ENCODE measurements at places on chromosomes 7 and 10.

- no peak for DNase-seq
These were observed 21.5 kb downstream of the CLDN12 start for GRCh38 chr7:90424720-90425119.

DNA sequence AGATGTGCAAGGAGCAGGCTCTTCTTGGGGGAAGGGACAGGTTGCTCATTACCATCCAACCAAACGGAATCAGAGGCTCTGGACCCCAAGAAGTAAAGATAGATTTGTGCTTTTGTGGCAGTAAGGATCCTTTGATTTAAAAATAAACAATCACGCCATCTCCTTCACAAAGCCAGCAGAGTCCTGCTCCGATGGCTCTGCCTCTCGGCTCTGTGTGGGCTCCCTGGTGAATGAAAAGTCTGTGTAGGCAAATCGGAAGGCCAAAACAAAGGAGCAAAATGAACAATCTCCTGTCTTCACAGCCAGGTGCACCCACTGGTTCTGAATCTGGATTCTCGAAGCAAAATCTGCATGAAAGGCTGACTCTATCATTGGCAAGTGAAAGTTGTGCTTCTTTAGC lies 3.8 kb downstream of the PTPRN2 start:
- DNase-seq = no peak

DNA sequence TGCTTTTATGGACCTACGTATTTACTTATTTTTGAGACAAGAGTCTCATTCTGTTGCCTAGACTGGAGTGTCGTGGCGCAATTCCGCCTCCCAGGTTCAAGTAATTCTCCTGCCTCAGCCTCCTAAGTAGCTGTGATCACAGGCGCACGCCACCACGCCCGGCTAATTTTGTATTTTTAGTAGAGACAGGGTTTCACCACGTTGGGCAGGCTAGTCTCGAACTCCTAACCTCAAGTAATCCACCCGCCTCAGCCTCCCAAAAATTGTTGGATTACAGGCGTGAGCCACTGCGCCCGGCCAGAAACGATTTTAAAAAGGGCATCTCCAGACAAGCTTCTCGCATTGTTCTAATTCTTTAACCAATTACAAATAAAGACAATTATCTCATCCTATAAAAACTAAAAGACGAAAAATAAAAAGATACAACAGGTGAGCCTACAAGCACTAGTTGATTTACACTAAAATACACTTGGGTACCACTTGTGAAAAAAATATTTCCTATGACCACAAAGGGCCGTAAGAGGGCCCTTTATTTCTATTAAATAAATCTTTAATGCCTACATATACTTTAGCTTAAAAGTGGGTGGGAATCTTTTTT lies 2.4 kb downstream of the TRA2A start:
- no peak for DNase-seq

DNA sequence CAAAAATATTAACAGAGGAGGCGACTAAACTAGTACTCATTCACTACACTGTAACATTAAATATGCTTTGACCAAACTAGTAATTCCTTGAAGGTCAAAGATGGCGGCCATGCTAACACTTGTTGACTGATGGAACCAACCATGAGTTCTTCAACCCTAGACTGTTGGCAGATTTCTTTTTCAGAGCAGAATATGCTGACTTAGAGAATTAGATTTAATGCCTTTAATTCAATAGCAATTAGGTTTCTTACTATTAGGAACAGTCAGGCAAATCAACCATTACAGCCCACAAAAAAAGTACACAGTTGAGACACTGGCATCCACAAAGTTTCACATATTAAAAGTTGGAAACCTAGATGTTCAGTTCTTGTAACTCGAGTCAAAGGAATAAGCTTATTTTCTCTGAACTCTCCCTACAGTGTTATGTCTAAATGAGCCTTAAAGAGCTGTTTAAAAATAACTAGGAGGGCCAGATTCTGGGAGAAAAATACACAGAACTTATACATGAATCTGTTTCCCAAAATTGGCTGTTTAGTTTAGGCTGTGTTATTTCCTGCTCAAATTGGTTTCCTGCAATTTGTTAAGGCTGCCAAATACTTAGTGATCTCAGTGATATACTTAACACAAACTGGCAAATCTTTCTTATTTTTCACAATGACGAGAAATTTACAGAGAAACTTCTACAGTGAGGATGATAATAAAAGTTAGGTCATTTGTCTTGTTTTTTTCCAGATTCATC lies 17.6 kb downstream of the CHCHD3 start:
- DNase-seq = no peak

DNA sequence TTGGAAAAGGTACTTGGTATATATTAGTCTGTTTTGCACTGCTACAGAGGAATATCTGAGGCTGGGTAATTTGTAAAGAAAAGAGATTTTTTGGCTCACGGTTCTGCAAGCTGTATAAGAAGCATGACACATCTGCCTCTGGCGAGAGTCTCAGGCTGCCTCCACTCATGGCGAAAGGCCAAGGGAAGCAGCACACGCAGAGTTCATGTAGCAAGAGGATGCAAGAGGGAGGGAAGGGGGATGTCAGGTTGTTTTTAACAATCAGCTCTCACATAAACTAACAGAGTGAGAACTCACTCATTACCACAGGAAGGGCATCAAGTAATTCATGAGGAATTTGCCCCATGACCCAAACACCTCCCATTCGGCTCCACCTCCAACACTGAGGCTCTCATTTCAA lies 484.8 kb upstream of the DPP6 start:
- DNase-seq = no peak

DNA sequence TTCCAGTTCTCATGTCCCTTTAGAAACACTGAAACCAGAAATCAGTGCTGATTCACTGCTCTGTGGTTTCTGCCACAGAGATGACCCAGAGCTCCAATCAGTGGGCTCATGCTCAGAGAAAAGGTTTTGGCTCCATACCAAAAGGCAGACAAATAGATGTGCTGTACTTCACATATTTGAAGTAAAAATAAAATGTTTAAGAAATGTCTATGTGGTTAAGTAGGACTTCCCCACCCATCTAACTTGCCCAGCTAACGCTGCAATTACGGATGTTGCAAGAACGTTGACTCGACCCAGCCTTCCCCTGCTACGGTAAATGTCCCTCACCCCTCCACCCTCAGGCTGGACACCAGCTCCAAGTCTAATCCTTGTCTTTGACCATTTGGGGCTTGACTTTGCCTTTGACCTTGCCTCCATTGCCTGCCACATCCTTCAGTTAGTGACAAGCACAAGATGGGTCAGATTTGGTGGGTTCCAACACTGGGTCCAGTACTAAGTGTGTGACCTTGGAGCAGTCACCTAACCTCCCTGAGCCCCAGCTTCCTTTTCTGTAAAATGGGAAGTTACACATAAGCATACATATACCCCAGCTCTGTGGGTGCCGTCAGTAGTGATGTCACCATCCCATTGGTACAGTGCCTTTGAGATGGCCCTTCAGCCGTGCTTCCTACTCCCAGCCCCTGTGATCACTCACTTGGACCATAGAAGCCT lies 95.8 kb downstream of the CHST15 start:
- DNase-seq = no peak

- peak; percentile 31 for DNase-seq
These were observed 574.9 kb downstream of the GLRX3 start for GRCh38 chr10:130711072-130711471.

DNA sequence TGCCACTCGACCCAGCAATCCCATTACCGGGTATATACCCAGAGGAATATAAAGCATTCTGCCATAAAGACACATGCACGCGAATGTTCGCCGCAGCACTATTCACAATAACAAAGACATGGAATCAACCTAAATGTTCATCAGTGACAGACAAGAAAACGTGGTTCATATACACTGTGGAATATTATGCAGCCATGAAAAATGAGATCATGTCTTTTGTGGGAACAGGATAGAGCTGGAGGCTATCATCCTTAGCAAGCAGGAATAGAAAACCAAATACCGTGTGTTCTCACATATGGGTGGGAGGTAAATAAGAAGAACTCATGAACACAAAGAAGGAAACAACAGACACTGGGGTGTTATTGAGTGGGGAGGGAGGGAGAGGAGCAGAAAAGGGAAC lies 84.7 kb downstream of the SLC16A9 start:
- DNase-seq = no peak

DNA sequence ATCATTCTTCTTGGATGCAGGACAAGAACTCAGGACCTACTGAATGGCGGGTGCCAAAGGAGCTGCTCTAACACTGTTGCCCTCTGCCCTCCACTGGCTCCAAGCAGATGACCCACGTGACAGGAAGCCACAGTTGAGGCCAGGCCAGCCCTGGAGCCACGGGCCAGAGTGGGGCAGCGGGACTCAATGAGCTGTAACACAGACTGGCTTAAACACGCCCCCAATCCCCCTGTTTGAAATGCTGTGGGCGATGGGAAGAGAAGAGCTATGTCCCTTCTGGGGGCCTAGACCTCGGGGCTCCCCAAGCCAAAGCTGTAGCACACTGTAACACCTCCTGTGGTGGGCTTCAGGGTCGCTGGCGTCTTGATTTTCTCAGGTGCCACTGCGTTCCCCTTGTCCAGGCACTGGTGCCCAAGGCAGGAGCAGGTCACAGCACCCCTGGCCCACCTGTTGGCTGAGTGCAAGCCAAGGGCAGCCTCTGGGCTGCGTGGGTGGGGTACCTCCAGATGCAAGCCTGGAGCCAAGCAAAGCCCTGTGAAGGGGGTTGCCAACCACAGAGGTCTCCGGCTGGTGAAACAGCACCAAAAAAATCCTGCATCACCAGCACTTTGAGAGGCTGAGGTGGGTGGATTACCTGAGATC lies 18.6 kb upstream of the ZMIZ2 start:
- DNase-seq = no peak

- DNase-seq = no peak
These were observed 7.3 kb downstream of the SKIDA1 start for GRCh38 chr10:21518149-21518640.

- DNase-seq = no peak
These were observed 92.0 kb upstream of the PRSS58 start for GRCh38 chr7:142349670-142350405.

- DNase-seq = no peak
These were observed 417.4 kb upstream of the GALNT17 start for GRCh38 chr7:70714506-70715038.

GRCh38 chr10:69405221-69405620 lies 11.5 kb downstream of the TACR2 start:
- DNase-seq = no peak

GRCh38 chr7:157691586-157692459 lies 355.0 kb downstream of the DNAJB6 start:
- DNase-seq = no peak

DNA sequence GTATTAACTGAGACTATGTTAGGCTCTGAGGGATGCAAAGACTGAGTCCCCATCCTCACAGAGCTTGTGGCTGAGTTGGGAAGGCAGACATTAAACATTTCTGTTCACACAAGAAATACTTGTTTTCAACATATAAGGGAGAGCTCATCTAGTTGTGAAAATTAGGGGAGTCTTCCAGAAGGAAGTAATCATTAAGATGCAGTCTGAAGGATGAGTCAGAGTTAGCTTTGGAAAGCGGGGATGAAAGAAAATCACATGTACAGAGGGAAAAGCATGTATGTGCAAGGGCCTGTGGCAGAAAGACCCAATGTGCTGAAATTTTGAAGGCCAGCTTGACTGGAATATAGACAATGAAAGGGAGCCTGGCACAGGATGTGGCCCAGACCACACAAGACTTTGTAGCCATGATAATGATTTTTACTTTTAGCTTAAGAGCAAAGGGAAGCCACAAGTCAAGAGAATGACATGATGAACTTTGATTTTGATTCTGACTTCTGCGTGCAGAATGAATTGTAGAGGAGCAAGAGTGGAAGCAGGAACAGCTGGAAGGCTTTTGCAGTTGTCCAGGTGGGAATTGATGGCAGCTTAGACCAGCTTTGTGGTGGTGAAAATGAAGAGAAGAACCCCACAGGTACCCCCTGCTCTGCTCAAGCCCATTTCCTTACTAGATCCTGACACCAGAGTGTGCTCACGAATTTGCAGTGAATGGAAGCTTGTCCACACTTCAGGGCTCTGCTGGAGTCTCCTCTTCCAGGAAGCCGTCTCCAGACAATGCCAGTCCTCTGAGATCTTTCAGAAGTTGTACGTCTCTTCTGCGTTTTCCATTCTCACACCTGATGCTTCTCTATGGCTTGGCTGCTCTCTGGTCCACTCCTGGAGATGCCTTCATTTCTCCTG lies 115.6 kb downstream of the ATXN7L1 start:
- DNase-seq = no peak

DNA sequence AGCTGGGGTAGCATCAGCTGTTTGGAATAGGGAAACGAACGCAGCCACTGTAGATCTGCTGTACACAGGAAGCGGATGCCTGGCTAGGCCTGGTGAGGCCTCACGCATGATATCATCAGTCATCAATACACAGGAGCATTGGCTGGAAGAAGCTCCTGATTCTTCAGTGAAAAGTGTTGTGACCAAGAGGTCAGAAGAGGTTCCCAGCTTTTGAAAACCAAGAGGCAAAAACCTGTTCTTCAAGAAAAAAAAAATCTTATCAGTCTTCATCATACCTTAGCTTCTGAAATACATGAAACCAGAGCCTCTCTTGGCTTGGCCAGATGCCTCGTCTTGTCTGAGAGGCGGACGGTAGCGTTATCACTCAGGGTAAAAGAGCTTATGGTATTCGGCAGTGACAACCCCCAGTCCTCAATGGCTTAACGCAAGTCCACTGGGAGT lies 139.3 kb upstream of the TCF7L2 start:
- no peak for DNase-seq
